Muscle of leg (tissue), 16 donors: ENCODE measurements at places on chromosomes 13 and 19.

DNA sequence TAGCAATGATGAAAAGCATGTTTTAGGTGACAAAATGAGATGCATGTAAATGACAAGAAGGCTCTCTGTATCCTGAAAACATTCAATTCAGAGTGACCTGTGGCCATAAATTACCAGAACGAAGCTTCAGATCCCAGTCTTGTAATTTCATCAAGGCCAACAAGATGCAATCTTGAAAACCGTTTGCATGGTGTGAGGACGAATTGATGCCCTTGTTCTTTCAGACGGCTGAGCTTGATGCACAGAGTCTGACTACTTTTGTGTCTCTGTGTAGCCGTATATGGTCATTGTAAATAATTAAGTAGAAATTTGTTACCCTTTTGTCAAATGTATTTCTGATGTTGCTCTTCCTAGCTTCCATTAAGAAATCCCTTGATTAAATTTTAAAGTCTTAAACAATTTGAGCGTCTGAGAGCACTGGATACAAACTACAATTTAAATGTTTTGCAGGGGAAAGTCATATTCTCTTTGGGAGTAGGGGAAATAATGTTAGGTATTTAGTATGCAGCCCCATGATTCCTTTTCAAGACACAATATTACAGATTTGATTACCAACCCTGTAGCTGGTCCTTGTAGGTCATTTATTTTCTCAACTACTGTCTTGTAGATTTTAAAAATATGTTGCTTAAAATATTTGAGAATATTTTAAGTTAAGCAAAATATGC, 125.8 kb upstream of the PCDH9 start:
- H3K36me3 ChIP-seq: no peaks in the 10 kb centered on the region
- no peaks in the 10 kb centered on the region for H3K4me1 ChIP-seq
- no peak for DNase-seq
- no peak overlapping the region for H3K4me3 ChIP-seq

DNA sequence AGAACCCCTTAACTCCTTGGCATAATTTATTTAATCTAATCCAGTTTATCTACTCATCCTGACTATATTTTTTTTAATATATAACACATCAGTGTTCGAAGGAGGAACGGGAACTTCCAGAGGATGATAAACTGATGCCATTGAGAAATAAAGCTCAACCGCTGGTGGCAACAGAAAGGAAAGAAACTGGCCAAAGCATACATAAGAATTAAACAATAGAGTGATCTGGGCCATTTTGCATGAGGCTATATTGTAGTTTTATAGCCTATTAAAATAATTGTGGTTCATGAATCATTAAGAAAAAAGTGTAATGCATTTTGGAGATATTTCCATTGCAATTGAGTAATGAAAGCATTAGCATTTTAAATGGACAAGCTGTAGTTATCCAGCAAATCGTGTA, 94.2 kb downstream of the FRY start:
- peak overlapping the region; percentile 35 for H3K27ac ChIP-seq
- no peak for DNase-seq
- H3K36me3 ChIP-seq: peaks cover 3% of the 10 kb centered on the region
- H3K4me3 ChIP-seq: no peak overlapping the region

- no peaks in the 10 kb centered on the region for H3K36me3 ChIP-seq
- no peak overlapping the region for H3K4me3 ChIP-seq
- H3K27me3 ChIP-seq: no peaks in the 10 kb centered on the region
- DNase-seq: no peak
Measured at GRCh38 chr13:43166644-43167457, 143.5 kb downstream of the DNAJC15 start.

DNA sequence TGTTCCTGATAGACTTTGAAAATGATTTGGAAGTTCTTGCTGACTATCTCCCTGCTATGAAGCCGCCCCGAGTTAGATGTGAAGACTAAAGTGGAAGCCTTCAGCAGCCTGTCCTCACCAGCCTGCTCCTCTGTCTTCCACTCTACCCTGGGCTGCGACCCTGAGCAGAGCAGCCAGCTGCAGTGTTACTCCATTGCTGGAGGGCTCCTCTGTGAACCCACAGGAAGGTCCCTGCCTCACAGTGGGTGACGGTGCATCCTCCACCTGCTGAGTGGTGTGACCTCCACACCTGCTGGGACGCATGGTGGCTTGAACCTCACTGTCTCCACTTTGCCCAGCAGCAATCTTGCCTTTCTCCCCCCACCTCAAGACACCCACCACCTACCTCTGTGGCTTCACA, 116.4 kb downstream of the IRS2 start:
- no peak for DNase-seq
- H3K4me1 ChIP-seq: no peaks in the 10 kb centered on the region
- H3K27ac ChIP-seq: no peak overlapping the region
- H3K27me3 ChIP-seq: no peaks in the 10 kb centered on the region

GRCh38 chr13:97231118-97231828, 9.1 kb downstream of the MBNL2 start:
- no peak overlapping the region for H3K4me3 ChIP-seq
- peaks cover 14% of the 10 kb centered on the region for H3K4me1 ChIP-seq
- no peaks in the 10 kb centered on the region for H3K27me3 ChIP-seq

GRCh38 chr19:45294291-45295029, 28.2 kb downstream of the CKM start:
- no peaks in the 10 kb centered on the region for H3K27me3 ChIP-seq
- H3K27ac ChIP-seq: no peak overlapping the region
- H3K4me1 ChIP-seq: peaks cover 10% of the 10 kb centered on the region
- H3K36me3 ChIP-seq: peaks cover 58% of the 10 kb centered on the region
- H3K4me3 ChIP-seq: no peak overlapping the region
- peak; percentile 64 for DNase-seq

DNA sequence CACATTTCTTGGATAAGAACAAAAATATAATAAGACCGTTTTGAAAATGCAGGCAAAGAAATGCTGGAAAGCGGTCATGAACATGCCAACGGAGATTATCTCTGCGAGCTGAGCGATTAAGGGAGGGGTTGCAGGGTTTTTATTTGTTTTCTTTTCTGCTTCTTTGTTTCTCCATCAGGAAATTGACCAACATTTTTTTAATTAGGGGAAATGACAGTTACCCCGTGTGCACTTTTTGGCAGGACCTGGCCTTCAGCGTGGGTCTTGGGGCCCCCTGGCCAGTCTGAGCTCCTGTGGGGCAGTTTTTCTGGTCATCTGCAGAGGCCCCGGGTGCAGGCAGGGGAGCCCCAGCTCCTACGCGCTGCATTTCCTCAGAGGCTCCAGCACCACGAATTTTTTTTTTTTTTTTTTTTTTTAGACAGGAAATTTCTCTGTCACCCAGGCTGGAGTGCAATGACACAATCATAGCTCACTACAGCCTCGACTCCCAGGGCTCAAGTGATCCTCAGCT, 31.3 kb upstream of the HOMER3 start:
- peaks cover 11% of the 10 kb centered on the region for H3K4me1 ChIP-seq
- no peaks in the 10 kb centered on the region for H3K36me3 ChIP-seq
- peak overlapping the region; percentile 59 for H3K27ac ChIP-seq
- no peak for DNase-seq
- no peaks in the 10 kb centered on the region for H3K27me3 ChIP-seq

DNA sequence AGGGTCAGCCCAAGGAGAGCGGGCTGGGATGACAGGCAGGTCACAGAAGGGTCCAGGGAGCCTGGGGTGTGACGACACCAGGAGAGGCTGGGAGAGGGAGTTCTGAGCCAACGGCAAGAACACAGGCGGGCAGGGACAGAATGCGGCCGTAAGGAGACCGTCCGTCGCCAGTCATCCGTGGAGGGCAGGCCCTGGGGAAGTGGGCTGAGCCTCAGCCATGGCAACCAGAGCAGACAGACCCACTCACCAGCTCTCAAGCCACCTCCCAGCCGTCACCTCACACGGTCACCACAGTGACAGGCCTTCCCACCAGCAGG, 3.7 kb upstream of the TMEM86B start:
- H3K27me3 ChIP-seq: no peaks in the 10 kb centered on the region
- H3K4me1 ChIP-seq: no peaks in the 10 kb centered on the region
- no peak overlapping the region for H3K27ac ChIP-seq
- H3K36me3 ChIP-seq: peaks cover 84% of the 10 kb centered on the region
- H3K4me3 ChIP-seq: no peak overlapping the region

GRCh38 chr13:39025433-39025839, 12.5 kb downstream of the PROSER1 start:
- DNase-seq: no peak
- no peaks in the 10 kb centered on the region for H3K4me1 ChIP-seq

- no peak for DNase-seq
- H3K27me3 ChIP-seq: no peaks in the 10 kb centered on the region
- no peaks in the 10 kb centered on the region for H3K4me1 ChIP-seq
- no peak overlapping the region for H3K27ac ChIP-seq
- H3K36me3 ChIP-seq: no peaks in the 10 kb centered on the region
Measured at GRCh38 chr13:92622905-92623304, 603.7 kb upstream of the GPC6 start.

- H3K4me3 ChIP-seq: peak overlapping the region; percentile 38
- peaks cover 2% of the 10 kb centered on the region for H3K27me3 ChIP-seq
- H3K27ac ChIP-seq: no peak overlapping the region
- H3K4me1 ChIP-seq: peaks cover 10% of the 10 kb centered on the region
Measured at GRCh38 chr19:12867120-12868099, 13.8 kb downstream of the DNASE2 start.

GRCh38 chr13:30408319-30409101, 13.8 kb upstream of the UBE2L5 start:
- no peaks in the 10 kb centered on the region for H3K27me3 ChIP-seq
- no peaks in the 10 kb centered on the region for H3K36me3 ChIP-seq
- H3K4me1 ChIP-seq: peaks cover 16% of the 10 kb centered on the region
- H3K27ac ChIP-seq: peak overlapping the region; percentile 84
- peak; percentile 97 for DNase-seq

DNA sequence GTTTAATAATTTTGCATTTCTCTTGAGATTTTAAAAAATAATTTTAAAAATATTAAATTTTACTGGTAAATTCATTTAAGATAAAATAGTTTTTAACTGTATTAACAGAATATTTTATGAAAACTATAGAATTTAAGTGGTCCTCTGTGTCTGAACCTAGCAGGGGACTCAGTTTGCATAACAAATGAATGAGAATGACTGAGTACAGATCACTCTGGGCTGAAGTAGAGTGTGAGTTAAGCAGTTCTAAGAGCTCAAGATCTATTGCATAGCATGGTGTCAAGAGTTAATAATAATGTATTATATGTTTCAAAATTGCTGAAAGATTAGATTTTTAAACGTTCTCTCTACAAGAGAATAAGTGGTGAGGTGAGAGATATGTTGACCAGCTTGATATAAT, 348.3 kb upstream of the SLITRK1 start:
- H3K27me3 ChIP-seq: no peaks in the 10 kb centered on the region

- no peaks in the 10 kb centered on the region for H3K4me1 ChIP-seq
- H3K4me3 ChIP-seq: no peak overlapping the region
- H3K27ac ChIP-seq: no peak overlapping the region
Measured at GRCh38 chr13:94494026-94494425, 14.5 kb upstream of the DCT start.

DNA sequence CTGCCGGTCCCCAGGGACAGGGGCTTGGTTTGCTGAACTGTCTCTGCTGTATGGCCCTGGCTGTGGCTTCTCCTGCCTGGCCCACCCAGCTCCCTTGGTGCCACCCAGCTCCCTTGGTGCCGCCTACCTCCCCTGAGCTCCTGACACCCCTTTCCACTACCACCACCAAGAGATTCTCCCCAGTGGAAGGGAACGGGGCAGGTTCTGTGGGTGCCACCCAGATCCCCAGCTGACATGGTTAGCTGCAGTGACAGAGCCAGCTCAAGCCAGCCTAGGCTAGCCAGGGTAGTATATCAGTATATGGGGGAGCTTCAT, 28.5 kb upstream of the POP4 start:
- peaks cover 17% of the 10 kb centered on the region for H3K27me3 ChIP-seq
- H3K27ac ChIP-seq: no peak overlapping the region
- H3K36me3 ChIP-seq: no peaks in the 10 kb centered on the region
- H3K4me1 ChIP-seq: no peaks in the 10 kb centered on the region
- no peak overlapping the region for H3K4me3 ChIP-seq
- no peak for DNase-seq

- no peak overlapping the region for H3K4me3 ChIP-seq
- no peak overlapping the region for H3K27ac ChIP-seq
- H3K27me3 ChIP-seq: no peaks in the 10 kb centered on the region
- no peaks in the 10 kb centered on the region for H3K36me3 ChIP-seq
- H3K4me1 ChIP-seq: no peaks in the 10 kb centered on the region
Measured at GRCh38 chr19:39927076-39927475, 7.4 kb downstream of the FCGBP start.

GRCh38 chr13:109700176-109700575, 86.2 kb downstream of the IRS2 start:
- no peaks in the 10 kb centered on the region for H3K36me3 ChIP-seq
- H3K27ac ChIP-seq: no peak overlapping the region
- peak; percentile 92 for DNase-seq

GRCh38 chr19:38647966-38648768, 718 bp downstream of the ACTN4 start:
- H3K27ac ChIP-seq: peak overlapping the region; percentile 94
- peaks cover 5% of the 10 kb centered on the region for H3K36me3 ChIP-seq
- DNase-seq: no peak

DNA sequence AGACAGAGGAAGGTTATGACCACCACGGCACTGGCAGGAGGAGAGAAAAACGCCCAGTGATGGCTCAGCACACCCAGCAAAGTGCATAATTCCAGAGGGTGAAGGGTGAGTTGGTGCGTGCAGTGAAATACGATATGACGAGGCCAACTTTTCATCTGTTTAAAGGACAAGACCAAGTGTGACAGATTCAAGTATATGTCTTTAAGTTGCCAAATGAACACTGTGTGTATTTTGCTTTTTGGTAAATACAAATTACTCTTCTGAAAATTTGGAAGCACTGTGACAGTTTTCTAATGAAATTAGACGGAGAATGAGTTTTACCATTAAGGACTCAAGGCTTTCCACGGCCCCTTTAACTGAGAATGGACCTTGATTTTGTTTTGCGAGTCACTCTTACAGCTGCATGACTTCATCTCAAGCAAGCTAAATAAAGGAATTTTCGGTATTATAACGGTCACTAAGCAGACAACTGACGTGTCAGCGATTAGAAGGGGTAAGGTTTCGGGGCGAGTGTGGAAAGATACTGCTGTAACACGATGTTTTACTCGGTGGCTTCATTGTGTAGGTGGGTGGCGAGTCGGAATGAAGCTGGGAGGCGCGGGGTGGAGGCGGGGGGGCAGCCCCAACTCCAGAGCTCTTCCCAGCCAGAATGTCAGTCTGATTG, 22.8 kb downstream of the COL4A2 start:
- no peaks in the 10 kb centered on the region for H3K27me3 ChIP-seq
- H3K4me1 ChIP-seq: peaks cover 56% of the 10 kb centered on the region

DNA sequence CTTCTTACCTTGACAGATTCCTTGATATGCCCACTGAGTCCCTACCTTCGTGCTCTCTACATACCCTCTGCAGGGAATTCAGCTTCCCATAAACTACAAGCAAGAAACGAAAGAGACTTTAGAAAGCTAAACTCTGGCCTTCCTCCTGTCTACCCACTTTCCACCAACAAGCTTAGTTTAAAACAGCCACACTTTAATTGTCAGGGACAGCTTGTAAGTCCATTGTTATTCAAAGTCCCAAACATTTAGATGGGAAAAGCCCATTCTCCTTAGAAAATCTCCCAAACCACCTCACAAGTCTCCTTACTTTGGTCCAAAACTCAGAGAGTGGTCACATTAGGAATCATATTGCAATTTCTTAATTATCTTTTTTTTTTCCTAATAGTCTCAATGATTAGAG, 2695.8 kb downstream of the PCDH9 start:
- no peak overlapping the region for H3K4me3 ChIP-seq
- no peaks in the 10 kb centered on the region for H3K4me1 ChIP-seq
- no peak for DNase-seq
- H3K27me3 ChIP-seq: no peaks in the 10 kb centered on the region
- no peaks in the 10 kb centered on the region for H3K36me3 ChIP-seq
